ENCODE measurements at places on chromosomes 12 and 14.

GRCh38 chr12:101322480-101322879 is 42.6 kb downstream of the UTP20 start:
- DNase-seq: no peak

DNA sequence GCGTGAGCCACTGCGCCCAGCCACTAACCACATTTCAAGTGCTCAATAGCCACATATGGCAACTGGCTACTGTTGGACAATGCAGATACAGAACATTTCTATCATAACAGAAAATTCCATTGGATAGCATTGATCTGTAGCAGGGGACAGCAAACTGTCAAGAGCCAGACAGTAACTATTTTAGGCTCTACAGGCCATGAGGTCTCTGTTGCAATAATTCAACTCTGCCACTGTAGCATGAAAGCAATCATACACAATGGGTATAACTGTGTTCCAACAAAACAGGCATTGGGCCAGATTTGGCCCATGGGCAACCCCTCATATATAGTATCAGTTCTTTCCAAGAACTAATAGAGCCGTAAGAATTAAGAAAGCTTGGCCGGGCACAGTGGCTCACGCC is 8.0 kb downstream of the CSRNP2 start:
- DNase-seq: no peak

DNA sequence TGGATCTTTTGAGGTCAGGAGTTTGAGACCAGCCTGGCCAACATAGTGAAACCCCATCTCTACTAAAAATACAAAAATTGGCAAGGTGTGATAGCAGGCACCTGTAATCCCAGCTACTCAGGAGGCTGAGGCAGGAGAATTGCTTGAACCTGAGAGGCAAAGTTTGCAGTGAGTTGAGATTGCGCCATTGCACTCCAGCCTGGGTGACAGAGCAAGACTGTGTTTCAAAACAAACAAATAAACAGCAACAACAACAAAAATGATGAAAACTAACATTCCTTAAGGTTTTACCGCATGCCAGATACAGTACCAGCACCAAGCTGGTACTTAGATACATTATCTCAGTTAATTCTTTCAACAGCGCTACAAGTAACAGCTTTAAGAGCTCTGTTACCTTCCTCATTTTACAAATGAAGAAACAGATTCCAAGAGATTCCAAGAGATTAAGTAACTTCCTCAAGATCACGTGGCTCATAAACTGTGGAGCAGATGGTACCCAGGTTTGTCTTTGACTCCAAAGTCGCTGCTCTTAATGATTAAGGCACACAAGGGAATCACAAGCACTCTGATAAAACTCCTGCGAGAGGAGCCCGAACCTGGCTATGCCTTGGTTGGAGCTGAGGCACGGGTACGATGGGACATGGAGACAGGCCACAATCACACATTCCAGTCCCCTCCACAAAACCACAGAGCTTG is 17.7 kb upstream of the PLEK2 start:
- DNase-seq: no peak

GRCh38 chr12:79566452-79567174 is 124.2 kb downstream of the PAWR start:
- DNase-seq: no peak

DNA sequence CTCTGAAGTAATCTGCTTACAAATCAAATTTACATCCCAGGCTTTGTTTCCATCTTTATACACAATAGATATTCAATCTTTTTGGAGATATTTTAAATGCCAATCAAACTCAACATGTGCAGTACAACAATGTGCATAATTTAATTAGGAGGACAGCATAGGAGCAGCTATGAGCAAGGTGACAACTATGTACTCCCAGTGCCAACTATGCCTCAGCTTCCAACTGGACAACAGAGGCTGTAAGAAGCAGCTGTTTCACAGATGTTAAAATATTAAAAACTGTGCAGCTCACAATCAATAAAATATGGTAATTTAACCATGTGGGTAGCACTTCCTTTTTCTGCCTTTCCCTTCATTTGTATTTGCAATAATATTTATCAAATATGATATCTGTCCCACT is 99.9 kb downstream of the ST8SIA1 start:
- no peak for DNase-seq

GRCh38 chr14:60974090-60974651 is 6.7 kb downstream of the TRMT5 start:
- DNase-seq: no peak

GRCh38 chr12:62113366-62114011 is 146.7 kb upstream of the USP15 start:
- no peak for DNase-seq

- DNase-seq: no peak
Observed at GRCh38 chr12:11749943-11750690, 100.6 kb downstream of the ETV6 start.

DNA sequence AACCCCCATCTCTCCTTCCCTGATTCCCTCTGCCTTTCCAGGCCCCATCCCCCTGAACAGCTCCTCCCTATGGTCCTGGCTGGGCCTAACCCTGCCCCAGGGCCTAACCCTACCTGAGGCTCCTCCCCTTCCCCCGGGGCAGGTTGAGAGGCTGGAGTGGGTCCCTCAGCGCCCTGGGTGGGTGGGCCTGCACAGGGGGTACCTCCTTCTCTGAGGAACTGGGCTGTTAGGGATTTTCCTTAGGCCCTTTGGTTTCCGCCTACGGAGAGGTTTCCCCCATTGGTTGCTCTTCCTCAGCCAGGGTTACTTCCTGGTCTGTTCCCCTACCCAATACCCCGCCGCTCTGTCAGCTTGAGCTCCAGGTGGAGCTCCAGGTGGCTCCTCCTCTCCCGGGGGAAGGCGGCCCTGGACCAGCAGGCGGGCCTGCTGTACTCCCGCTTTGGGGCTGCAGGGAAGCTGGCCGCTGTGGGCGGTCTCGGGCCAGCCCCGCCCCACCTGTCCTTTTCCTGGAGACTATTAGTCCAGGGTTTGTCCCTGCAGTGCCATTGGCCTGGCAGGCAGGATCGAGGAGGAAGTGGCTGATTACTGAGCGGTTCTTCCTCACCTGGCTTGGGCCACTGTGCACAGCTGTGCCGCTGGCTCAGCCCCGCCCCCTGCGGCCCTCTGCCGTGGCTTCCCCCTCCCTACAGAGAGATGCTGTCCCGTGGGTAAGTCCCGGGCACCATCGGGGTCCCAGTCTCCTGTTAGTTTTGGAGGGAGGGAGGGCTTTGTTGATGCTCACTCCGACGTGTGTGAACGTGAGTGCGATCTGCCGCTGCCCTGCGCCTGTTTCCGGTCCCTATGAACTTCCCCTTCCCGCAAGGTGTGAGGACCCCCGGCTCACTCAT is 2.5 kb downstream of the C12orf57 start:
- DNase-seq: peak; percentile 63

- no peak for DNase-seq
Observed at GRCh38 chr14:105589161-105589925, 63.0 kb downstream of the TMEM121 start.

DNA sequence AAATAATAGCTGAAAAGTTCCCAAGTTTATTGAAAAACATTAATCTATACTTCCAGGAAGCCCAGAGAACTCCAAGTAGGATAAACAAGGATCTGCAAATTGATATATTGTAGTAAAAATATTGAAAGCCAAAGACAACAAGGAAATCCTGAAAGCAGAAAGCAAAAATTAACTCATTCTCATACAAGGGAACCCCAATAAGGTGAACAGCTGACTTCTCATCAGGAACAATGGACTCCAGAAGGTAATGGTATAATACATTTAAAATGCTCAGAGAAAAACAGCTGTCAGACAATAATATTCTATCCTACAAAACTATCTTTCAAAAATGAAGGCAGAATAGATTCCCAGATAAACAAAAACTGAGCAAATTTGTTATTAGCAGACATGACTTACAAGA is 138.1 kb upstream of the BMP4 start:
- DNase-seq: no peak

DNA sequence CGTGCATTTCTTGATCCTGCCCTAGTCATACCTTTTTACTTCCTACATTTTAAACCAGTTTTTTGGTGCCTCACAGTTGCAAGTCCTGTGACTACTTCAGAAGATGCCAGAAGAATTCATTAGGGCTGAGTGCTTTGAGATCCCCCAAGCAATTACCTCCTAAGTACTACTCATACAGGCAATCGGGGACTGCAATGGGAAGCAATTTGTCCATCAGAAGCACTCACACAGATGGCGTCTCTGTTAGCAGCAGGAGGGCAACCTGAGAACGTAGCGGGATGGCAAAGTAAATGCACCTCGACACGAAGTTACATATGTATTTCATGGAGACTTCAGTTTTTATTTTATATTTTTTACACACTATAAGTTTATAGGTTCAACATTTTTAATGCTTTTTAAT is 188.3 kb downstream of the CAPZA3 start:
- DNase-seq: no peak

GRCh38 chr14:86902176-86902950 is 1090.6 kb downstream of the GALC start:
- DNase-seq: no peak

GRCh38 chr12:26566675-26567074 is 266.3 kb downstream of the ITPR2 start:
- DNase-seq: no peak

DNA sequence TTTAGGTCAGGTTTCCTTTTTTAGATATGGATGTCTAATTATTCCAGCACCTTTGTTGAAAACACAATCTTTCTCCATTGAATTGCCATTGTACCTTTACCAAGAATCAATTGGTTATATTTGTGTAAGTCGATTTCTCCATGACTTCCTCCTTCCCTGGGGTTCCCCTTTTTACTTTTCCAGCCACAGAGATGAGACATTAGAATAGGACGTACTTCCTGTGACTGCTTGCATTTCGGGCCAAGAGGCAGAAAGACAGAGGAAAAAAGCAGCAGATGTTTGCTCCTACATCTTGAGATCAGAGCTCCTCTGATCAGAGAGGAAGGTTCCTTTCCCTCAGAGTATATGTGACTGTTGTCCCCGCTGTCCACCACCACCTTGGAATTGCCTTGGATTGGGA is 453.7 kb upstream of the RGS6 start:
- no peak for DNase-seq

- peak; percentile 23 for DNase-seq
Observed at GRCh38 chr12:8698132-8698851, 501 bp downstream of the RIMKLB start.

DNA sequence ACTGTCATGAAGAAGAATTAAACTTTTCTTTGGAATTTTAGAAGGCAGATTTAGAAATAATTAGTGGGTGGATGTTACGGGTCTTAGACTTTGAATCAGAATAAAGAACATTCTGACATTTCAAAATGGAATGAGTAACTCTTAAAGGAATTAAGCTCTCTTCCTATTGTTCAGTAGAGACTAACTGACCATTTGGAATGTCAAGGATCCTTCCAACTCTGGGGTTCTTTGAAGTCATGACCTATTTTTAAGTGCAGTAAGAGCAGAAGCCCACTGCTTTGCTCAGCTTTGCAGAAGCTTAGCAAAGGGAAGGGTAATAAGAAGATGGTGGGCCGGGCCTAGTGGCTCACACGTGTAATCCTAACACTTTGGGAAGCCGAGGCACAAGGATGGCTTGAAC is 4.0 kb downstream of the CHURC1 start:
- DNase-seq: no peak

DNA sequence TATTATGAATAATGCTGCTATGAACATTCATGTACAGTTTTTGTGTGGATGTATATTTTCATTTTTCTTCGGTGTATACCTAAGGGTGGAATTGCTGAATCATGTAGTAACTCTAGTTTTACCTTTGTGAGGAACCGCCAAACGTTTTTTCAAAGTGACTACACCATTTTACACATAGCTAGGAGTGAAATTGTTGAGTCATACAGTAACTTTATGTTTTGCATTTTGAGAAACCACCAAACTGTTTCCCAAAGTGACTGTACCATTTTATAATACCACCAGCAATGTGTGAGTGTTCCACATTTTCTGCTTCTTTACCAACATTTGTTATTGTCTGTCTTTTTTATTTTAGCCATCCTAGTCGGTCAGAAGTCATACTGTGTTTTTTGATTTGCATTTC is 3.1 kb upstream of the TPH2 start:
- no peak for DNase-seq

GRCh38 chr14:21208554-21208953 is 52.7 kb upstream of the OR5AU1 start:
- no peak for DNase-seq

GRCh38 chr12:84891106-84891838 is 21.3 kb downstream of the SLC6A15 start:
- no peak for DNase-seq

- no peak for DNase-seq
Observed at GRCh38 chr12:111791507-111791906, 24.8 kb downstream of the ALDH2 start.

GRCh38 chr12:6068227-6068626 is 56.2 kb downstream of the VWF start:
- no peak for DNase-seq

- no peak for DNase-seq
Observed at GRCh38 chr12:11158885-11159444, 12.0 kb upstream of the SMIM10L1 start.

- peak; percentile 44 for DNase-seq
Observed at GRCh38 chr14:102088012-102088792, 1.4 kb upstream of the HSP90AA1 start.

DNA sequence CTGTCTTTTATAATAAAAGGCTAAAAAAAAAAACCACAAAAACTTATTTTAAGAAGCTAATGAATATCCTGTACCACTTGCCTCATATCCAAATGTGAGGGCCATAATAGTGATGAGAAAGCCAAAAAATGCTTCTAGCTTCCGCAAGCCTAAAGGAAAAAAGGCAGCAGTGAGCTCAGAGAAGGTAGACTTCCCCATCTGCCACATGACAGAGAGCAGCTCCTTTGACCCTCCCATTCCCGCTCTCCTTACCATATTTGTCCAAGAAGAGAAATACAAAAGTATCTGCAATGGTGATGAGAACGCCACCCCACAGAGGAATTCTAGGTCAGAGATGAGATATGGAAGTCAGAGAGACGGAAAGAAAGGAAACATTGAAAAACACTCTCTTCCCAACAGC is 27.1 kb downstream of the SLC11A2 start:
- DNase-seq: no peak

DNA sequence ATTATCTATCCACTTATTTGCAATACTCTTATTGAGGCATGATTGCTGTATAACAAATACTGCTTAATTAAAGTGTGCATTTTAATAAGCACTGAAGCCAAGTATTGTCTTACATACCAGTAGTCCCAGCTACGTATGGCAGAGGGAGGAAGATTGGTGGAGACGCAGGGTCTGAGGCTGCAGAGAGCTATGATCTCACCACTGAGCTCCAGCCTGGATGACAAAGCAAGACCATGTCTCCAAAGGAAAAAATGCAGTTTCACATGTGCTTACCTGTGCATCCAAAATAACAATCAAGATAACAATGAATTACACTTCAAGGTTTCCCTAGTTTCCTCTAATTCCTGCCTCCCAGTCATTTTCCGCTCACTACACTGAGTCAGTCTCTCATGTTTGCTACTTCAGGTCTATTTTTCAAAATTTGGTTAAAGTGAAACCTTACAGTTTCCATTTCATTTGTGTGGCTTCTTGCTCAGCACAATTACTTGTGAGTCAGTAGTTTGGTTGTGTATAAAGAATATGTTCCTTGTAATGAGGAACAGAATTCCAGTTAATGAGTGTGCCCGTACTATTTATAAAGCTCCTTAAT is 1250.1 kb downstream of the TMEM121 start:
- DNase-seq: no peak

GRCh38 chr14:76203086-76204001 is 51.6 kb downstream of the GPATCH2L start:
- DNase-seq: no peak
